ENCODE measurements at places on chromosomes 2 and 18.
A peak's percentile ranks its signal among the peaks of the same experiment; 100 is the strongest.

GRCh38 chr18:51516478-51517038 lies 319.1 kb upstream of the MEX3C start:
- no peaks in the 10 kb centered on the region for H3K4me1 ChIP-seq
- no peak overlapping the region for H3K4me3 ChIP-seq
- H3K36me3 ChIP-seq: no peaks in the 10 kb centered on the region

GRCh38 chr2:197348721-197349360 lies 38.3 kb upstream of the ANKRD44 start:
- H3K4me3 ChIP-seq: no peak overlapping the region
- no peak overlapping the region for H3K27ac ChIP-seq
- H3K27me3 ChIP-seq: no peaks in the 10 kb centered on the region
- DNase-seq: no peak
- no peaks in the 10 kb centered on the region for H3K36me3 ChIP-seq

- H3K4me1 ChIP-seq: no peaks in the 10 kb centered on the region
- H3K36me3 ChIP-seq: peaks cover 9% of the 10 kb centered on the region
- H3K27me3 ChIP-seq: no peaks in the 10 kb centered on the region
- no peak overlapping the region for H3K27ac ChIP-seq
- no peak overlapping the region for H3K4me3 ChIP-seq
These were observed 51.5 kb downstream of the USP37 start for GRCh38 chr2:218516614-218517013.

GRCh38 chr18:61553045-61553659 lies 219.9 kb downstream of the CDH20 start:
- H3K27me3 ChIP-seq: no peaks in the 10 kb centered on the region
- H3K36me3 ChIP-seq: no peaks in the 10 kb centered on the region
- no peak overlapping the region for H3K27ac ChIP-seq
- H3K4me1 ChIP-seq: no peaks in the 10 kb centered on the region
- DNase-seq: no peak

DNA sequence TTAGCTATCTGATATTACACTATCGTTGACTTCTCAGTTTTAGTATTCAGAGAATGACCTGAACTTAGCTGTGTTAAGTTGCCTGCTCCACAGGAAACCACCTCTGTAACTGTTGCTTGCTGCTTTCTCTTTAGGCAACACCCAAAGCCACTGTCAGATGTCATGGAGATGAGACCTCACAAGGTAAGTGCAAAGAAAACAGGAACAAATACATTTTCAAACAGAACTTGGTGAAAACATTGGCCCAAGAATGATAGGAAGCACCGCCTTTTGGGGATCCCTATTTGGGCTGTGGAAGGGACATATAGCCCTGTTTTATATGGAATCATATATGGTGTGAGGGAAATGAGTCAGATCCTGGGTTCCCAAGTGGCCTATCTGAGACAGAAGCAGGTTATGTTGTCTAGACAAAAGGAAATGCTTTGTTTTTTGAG lies 143.4 kb downstream of the UBE2E3 start:
- no peaks in the 10 kb centered on the region for H3K4me1 ChIP-seq
- H3K36me3 ChIP-seq: no peaks in the 10 kb centered on the region
- H3K27ac ChIP-seq: no peak overlapping the region
- no peak overlapping the region for H3K4me3 ChIP-seq

DNA sequence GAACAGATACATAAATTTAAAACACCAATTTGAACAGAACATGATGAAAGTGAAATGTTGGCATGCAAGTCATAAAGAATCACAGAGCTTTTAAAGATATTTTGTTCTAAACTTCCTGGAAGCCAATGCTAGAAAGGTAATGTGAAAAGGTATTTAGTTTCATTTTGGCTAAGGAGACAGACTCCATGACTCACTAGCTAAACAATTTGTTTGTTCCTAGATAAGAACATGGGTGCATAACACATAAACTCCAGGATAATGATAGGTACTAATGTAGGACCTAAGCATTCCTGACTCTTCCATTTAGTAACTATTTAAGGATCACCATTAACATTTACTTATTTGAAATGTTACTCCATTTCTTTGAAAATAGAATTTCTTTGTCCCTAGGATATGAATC lies 292.5 kb upstream of the CNTNAP5 start:
- H3K4me3 ChIP-seq: no peak overlapping the region
- no peaks in the 10 kb centered on the region for H3K27me3 ChIP-seq
- no peaks in the 10 kb centered on the region for H3K4me1 ChIP-seq

GRCh38 chr2:99818842-99819241 lies 323.5 kb downstream of the AFF3 start:
- H3K27me3 ChIP-seq: no peaks in the 10 kb centered on the region
- H3K36me3 ChIP-seq: no peaks in the 10 kb centered on the region
- no peak overlapping the region for H3K4me3 ChIP-seq
- no peak overlapping the region for H3K27ac ChIP-seq
- DNase-seq: no peak

GRCh38 chr2:179265082-179265510 lies 464 bp upstream of the SESTD1 start:
- H3K4me3 ChIP-seq: peak overlapping the region; percentile 68
- no peaks in the 10 kb centered on the region for H3K27me3 ChIP-seq
- DNase-seq: no peak
- H3K4me1 ChIP-seq: peaks cover 8% of the 10 kb centered on the region

DNA sequence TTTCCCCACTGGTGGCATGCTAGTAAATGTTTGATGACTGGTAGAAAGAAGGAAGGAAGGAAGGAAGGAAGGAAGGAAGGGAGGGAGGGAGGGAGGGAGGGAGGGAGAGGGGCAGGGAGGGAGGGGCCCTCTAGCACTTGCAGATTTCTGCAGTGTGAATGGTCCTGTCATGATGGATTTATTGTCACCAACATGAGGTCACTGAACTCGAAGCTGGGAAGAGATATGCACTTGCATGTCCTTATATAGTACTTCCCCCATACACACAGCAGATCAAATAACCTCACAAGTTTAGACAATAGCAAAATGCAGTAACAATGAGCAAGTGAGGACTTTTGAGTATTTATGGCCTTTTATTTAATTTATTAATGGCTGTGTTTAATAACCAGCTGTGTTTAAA lies 44.5 kb upstream of the CXCR4 start:
- no peak overlapping the region for H3K4me3 ChIP-seq
- H3K27me3 ChIP-seq: no peaks in the 10 kb centered on the region
- no peak overlapping the region for H3K27ac ChIP-seq
- no peaks in the 10 kb centered on the region for H3K36me3 ChIP-seq
- no peak for DNase-seq
- no peaks in the 10 kb centered on the region for H3K4me1 ChIP-seq
